ENCODE measurements at places on chromosomes 16 and 17.
A peak's percentile ranks its signal among the peaks of the same experiment; 100 is the strongest.

GRCh38 chr16:80299416-80299815, 241.4 kb upstream of the DYNLRB2 start:
- no peak for DNase-seq

DNA sequence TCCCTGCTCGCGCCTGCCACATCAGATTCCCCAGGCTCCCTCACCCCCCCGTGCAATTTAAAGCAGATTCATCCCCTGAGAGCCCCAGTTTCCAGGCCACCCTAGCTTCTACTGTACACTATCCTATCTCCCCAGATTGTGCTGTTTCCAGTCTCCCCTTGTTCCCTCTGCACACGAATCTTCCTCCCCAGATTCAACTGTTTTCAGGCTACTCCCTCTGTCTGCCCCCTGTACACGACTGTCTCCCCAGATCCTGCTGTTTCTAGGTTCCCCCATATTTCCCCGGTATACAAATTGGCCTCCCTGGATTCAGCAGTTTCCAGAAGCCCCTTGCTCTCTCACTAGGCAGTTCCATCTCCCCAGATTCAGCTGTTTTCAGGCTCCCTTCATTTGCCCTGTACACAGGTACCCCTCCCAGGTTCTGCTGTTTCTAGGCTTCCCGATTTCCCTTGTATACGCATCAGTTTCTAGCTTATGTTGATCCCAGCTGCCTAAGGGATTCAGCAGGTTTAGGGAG, 22.9 kb downstream of the COPZ2 start:
- no peak for DNase-seq

DNA sequence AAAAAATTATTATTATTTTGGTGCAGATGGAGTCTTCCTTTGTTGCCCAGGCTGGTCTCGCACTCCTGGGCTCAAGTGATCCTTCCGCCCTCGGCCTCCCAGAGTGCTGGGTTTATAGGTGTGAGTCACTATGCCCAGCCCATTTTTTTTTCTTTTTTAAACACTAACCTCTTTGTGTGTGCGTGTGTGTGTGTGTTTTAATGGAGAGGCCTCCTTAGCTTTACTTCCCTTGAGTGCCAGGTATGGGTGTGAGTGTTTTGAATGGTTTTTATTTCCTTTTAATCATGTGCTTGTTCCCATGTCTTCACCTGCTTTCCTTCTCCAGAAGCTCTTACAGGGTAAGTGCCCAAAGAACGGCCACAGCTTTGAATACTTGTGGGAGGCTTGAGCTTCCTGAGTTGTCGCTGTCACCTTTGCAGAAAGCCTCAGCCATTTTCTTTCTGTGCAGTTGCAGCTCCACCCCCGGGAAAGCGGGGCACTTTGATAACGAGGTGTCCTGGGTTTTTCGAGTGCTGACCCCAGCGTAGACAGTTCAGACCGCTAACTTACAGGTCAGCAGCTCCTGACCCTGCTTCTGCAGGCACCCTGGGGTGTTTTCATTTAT, 22.6 kb downstream of the AKAP1 start:
- peak; percentile 93 for DNase-seq

GRCh38 chr16:66036793-66037715, 329.4 kb upstream of the CDH5 start:
- no peak for DNase-seq

DNA sequence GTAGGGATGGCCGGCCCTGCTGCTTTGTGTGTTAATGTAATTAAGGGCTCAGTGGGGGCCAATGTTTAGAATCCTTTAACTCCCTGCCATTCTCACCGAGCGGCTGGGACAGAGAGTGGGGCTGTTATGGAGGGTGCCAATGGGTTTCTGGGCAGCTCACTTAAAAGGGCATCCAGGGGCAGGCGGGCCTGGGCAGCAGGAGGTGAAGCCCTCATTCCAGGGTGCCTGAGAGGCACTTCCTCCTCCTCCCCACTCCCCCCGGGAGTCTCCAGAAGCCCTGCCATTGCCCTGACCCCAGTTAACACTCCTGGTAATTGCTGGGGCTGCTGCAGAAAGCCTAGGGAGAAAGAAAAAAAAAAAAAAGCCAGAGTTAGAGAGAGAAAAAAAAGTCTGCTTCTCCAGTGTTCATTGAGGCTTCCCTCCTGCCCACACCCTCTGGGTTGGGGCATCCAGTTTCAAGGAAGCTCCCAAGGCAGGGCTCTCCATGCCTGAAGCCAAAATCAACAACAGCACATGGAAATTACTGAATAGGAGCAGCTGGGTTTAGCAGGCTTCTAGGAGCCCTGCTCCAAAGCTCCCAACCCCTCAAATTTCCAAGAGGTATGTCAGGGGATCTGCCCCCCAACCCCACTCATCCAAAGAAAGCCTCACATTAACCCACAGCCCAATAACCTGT, 28.0 kb downstream of the CUEDC1 start:
- DNase-seq = peak; percentile 82

- DNase-seq = peak; percentile 61
Observed at GRCh38 chr17:58960068-58960467, 146.6 kb downstream of the TRIM37 start.

GRCh38 chr16:6573577-6573976, 759.1 kb upstream of the RBFOX1 start:
- peak; percentile 84 for DNase-seq

DNA sequence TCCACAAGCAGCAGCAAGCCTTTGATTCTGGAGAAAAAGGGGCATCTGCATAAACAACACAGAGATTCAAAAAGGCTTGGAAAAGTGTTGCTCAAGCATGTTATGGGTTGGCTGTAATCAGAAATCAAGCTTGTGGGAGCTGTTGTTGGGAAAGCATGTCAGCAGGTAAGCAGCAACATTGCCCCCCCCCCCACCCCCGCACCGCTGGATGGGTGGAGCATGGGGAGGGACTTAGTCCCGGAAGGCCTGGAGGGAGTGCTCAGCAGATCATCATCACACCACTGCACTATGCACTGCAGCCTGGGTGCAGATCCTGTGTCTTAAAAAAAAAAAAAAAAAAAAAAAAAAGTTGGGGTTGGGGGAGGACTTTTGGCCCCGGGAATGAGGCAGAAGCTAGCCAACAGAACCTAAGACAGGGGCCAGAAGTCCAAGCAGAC, 16.8 kb upstream of the AKAP1 start:
- DNase-seq = peak; percentile 86

DNA sequence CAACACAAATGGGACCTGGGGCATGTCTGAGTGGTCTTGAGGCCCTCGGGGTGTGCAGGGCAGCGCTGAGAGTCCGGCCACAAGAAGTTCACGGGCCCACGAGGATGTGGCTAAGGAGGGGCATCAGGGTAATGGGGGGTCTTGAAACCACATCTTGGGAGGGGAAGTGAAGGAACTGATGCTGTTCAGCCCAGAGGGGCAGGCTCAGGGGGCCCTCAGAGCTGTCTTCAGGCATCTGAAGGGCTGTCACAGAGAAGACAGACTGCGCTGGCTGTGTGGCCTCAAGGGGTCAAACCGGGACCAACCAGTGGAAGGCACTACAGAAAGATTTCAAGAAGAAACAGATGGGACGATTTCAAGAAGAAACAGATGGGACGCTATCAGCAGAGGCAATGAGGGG, 45.1 kb downstream of the ZNF423 start:
- no peak for DNase-seq

GRCh38 chr17:9205520-9206409, 184.5 kb downstream of the NTN1 start:
- no peak for DNase-seq

- DNase-seq = peak; percentile 63
Observed at GRCh38 chr16:17469741-17470181, 999 bp downstream of the XYLT1 start.

- no peak for DNase-seq
Observed at GRCh38 chr16:83732536-83732935, 75.2 kb upstream of the HSBP1 start.

DNA sequence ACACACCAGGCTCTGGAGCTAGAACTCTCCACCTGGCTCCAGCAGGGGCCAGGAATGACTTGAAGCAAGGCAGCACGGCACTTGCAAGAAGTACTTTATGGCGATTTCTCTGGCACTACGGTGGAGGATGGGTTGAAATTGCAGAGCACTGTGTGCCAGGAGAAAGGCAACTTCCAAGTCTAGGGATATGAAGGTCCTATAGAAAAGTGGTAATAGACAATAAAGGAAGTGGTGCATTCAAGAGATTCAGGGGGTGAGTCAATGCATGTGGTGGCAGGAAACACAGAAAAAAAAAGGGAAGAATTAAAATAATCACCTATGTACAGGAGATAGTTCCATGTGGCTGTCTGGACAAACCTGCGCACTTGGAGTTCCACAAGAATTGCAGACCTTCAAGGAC, 240.3 kb upstream of the DYNLRB2 start:
- no peak for DNase-seq

- DNase-seq = no peak
Observed at GRCh38 chr16:30348929-30349328, 6.2 kb downstream of the CD2BP2 start.

Measured in islet precursor cell (in vitro differentiated cells).